ENCODE measurements at places on chromosomes 5 and 9. TPM values are rescaled to one million over a fixed set of nuclear protein-coding genes. Genes with fewer than 3 reads are reported as not detected.

- DNase-seq: no peak
Measured at GRCh38 chr5:137760719-137761516, 6.8 kb upstream of the HNRNPA0 start.

DNA sequence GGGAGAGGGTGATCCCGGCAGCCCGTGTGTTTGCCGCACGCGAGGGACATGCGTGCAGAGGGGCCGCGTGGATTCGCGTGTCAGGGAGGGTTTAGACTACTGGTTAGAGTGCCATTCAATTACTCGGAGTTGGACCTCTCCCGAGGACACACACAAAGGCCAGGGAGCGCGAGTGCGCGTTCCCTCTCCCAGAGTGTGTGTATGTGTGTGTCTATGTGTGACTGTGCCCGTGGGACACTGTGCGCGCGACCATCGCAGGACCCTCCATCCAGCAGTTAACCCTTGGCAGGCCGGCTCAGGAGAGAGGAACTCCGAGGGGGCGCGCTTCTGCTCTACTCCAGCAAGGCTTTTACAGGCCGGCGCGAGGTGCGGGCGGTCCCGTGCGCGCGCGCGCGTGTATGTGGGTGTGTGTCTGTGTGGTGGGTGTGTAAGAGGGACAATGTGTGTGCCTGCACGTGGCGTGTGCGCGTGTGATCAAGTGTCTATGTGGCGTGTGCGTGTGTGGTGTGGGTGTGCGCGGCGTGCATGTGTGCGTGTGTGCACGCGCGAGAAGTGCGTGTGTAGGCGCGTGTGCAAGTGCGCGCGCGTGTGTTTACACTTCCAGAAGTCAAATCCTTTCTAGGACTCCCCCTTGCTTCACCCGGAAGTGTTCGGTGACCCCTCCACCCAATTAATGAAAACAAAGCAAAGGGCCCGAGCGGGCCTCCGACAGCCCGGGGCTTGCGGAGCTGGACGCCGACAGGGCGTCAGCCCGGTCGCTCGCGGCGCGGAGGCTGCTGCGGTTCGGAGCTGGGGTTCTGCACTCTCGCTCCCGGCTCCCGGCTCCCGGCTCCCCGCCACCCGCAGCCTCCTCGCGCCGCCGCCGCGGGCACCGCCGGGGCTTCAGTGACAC lies 75.3 kb upstream of the TBCA start:
- DNase-seq: no peak

GRCh38 chr9:27622693-27623340 lies 49.5 kb upstream of the C9orf72 start:
- no peak for DNase-seq

GRCh38 chr5:98934546-98934945 lies 5.7 kb upstream of the CHD1 start:
- no peak for DNase-seq

- no peak for DNase-seq
Measured at GRCh38 chr5:134541736-134542376, 16.4 kb downstream of the JADE2 start.

GRCh38 chr9:107883496-107884124 lies 394.0 kb upstream of the KLF4 start:
- no peak for DNase-seq

- no peak for DNase-seq
Measured at GRCh38 chr9:124303762-124304161, 46.0 kb downstream of the NEK6 start.

The PCDHA5 gene
- total RNA-seq: not detected
